NCI-H446 treated with DMSO at 0.1 percent for 48 hours (cell line): ENCODE measurements at places on chromosomes 3 and 15.

DNA sequence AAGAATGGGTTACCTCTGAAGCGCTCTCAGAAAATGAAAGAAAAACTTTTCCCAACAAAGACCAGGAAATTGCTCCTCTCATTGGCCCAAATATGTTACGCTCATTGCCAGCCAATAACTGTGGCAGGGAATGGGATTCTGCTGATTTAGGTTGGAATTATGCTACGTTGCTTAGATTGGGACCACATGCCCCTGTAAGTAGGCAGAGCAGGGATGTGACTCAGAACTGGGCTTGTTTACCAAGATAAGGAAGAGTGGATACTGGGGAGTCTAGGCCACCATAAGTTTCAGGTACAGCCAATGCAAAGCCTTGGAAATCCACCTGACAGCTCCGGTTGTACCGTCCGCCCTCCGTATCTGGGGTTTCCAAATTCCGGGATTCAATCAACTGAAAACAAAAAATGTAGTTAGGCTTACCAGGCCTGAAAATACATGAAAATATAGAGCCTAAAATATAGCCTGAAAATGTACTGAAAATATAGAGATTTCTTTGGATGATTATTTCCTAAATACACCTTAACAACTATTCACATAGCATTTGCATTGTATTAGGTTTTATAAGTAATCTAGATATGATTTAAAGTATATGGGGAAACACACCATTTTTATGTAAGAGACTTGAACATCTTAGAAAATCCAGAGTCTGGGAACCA lies 1.5 kb upstream of the TCF12 start:
- DNase-seq = no peak

- DNase-seq = peak; percentile 19
Measured at GRCh38 chr3:17645074-17645698, 97.2 kb downstream of the TBC1D5 start.

DNA sequence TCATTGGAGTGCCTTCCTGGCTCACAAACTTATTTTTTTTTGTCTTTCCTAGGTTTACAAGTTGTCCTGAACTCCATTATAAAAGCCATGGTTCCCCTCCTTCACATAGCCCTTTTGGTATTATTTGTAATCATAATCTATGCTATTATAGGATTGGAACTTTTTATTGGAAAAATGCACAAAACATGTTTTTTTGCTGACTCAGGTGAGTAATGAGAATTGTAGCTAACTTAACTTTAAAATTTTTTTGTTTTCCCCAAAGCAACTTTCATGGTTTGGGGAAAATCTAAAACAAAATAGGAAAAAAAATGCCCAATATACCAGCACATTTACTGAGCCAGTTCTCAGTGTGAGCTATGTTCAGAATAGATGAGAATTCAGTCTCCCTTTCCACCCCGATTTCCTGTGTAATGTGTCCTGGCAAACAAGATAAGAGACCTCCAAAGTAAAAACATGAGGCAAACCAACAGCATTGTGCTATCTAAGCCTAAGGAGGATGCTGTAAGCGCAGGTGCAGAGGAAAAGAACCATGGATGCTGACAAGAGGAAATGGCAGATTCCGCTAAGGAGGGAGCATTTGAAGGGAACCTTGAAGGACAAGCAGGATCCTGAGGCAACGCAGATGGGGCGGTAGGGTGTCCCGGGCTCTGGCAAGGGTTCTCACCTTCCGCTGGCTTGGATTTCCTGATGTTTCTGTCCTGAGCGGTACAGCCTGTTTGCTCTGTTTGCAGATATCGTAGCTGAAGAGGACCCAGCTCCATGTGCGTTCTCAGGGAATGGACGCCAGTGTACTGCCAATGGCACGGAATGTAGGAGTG lies 171.4 kb downstream of the CACNA1D start:
- no peak for DNase-seq

GRCh38 chr15:89482139-89482538 lies 14.2 kb downstream of the RHCG start:
- no peak for DNase-seq

DNA sequence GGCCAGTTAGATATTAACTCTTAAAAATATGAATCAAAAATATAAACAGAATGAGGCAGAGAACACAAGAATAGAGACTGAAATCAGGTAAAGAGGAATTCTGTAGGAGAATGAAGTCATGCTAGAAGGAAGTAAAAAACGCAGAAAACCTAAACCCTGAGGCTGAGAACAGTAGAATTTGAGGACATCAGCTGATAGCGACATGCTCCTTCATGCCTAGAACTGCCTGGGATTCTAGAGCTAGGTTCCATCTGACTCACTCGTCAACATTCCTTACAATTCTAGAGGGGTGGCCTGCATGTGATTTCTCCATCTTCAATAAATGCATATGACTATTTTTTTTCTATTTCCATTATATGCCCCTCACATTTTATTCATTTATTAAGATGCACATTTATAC lies 343.0 kb downstream of the ROBO1 start:
- no peak for DNase-seq

- no peak for DNase-seq
Measured at GRCh38 chr3:63442918-63443317, 164.8 kb downstream of the SYNPR start.

GRCh38 chr15:72965671-72966070 lies 86.6 kb upstream of the NEO1 start:
- no peak for DNase-seq

DNA sequence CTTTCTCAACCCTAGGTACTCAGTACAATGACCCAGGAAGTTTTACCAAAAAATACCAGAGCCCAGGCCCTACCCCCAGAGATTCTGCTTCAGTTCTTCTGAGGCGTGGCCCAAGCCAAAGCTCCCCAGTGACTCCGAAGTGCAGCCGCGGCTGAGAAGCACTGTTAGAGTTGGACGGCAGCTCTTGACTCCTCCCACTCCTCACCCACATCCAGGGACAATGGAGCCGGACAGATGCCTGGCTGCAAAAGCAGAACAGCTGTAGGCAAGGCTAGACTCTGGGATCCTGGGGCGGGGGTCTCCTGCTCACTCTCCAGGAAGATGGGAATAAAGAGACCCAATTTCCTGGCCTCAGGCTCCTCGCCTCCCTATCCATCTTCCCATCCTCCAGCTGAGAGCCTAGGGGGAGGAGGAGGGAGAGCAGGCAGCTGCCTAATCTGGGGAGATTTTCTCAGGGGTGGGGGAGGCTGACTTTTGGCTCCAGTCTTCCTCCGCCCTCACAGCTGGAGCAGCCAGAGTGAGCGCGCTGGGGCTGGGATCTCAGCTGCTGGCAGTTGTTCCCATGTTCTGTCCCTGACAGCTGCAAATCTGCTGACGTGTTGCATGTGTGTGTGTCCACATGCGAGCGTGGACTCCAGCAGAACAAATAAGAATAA lies 223.8 kb downstream of the OPA1 start:
- no peak for DNase-seq

DNA sequence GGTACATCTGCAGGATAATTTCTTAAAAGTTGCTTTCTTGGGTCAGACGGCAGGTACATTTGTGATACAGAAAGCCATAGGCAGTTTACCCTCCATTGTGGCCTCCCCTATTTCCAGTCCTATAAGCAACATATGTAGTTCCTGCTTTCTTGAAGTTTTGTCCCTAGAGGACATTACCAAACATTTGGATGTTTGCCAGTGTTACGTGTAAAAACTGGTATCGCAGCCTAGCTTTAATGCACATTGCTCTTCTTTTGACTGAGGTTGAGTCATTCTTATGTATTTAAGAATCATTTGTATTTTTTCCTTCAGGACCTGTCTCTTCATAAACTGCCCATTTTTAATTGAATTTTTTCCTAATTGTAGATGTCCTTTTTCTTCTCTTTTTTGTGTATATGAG lies 114.3 kb downstream of the DIPK2A start:
- DNase-seq = peak; percentile 91

DNA sequence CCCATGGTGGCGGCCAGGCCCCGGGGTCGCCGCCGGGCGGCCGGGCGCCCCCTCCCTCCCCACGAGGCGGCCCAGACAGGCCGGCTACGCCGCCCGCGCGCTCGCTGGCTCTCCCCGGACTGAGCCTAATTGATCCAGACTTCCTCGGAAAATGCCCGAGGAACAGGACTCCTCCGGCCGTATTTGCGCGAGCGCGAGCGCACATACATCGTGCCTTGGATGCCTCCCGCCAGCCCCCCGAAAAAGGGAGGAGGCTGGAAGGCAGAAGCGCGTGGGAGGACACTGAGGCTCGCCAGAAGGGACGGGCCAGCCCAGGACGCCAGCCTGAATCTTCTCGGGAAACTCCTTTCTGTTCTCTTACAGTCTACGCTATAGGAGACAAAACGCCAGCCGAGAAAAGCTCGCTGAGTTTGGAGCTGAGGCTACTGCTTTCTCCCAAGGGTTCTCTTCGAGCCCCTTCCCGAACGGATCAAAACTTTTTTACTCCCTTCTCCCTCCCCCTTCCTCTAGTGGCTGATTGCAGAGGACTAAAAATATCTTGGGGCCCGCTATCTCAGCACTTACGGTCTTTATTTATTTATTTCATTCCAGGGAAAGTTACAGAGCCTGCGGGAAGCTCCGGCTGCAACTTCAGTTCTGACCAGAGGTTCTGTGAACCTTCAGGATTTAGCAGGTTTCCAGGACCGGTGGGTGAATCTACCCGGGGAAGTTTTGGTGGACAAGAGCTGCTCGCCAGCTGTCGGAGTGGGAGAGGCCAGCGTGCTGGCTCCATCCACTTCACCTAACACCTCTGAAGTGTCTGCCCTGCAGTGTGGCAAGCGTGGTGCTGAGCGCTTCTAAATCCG lies at the start of gene PDZRN3:
Gene PDZRN3, minus strand, starts transcription at position 121 of the 845 bp plus-strand sequence.
- DNase-seq = no peak

DNA sequence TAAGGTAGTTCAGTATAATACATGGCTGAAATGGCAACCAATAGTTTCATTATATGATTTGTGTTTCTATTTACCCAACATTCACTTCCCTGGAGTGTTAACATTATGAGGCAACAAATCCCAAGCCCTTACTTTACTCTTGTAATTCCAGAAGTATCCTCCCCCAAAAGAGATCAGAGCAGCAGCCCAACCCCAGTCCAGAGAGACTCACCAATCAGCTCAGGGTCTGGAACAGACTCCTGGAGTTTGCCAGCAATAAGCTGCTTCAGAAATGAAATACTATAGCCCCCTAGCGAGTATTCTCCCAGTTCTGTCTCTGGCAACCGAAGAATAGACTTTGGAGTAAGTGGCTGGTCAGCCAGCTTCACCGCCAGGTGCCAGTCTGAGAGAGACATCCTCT lies 2.5 kb downstream of the UBL7 start:
- DNase-seq = no peak

- no peak for DNase-seq
Measured at GRCh38 chr15:26191193-26191592, 328.1 kb upstream of the ATP10A start.

DNA sequence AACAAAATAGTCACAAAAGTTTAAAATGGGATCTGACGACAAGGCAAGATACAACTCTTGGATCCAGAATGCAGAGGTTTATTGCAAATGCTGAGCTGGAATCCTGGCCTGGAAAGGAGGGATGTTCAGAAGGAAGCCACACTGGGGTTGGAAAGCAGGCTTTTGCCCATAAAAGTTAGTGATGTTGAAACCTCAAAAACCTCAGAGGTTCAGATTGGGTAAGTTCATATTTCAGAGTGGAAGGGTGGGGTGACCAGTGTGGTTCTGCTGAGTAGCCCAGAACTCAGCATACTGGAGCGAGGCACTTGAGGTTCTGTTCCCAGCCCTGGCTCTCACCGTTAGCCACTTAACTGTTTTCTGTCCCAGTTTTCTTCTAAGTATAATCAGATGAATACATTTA lies 114.0 kb upstream of the OSTN start:
- DNase-seq = no peak

DNA sequence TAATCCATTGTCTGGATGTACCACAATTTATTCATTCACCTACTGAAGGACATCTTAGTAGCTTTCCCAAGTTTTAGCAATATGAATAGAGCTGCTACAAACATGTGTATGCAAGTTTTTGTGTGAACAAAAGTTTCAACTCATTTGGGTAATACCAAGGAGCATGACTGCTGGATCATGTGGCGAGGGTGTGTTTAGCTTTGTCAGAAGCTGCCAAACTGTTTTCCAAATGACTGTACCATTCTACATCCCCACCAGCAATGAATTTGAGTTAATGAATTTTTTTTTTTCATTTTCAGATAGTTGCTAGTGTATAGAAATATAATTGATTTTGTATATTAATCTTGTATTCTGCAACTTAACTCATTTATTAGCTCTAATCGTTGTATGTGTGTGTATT lies 20.0 kb upstream of the ELP6 start:
- no peak for DNase-seq

- no peak for DNase-seq
Measured at GRCh38 chr15:92870010-92870591, 30.0 kb upstream of the CHD2 start.

GRCh38 chr3:168620854-168621253 lies 525.1 kb upstream of the GOLIM4 start:
- peak; percentile 27 for DNase-seq

- DNase-seq = no peak
Measured at GRCh38 chr3:122030381-122031122, 8.5 kb upstream of the ILDR1 start.

DNA sequence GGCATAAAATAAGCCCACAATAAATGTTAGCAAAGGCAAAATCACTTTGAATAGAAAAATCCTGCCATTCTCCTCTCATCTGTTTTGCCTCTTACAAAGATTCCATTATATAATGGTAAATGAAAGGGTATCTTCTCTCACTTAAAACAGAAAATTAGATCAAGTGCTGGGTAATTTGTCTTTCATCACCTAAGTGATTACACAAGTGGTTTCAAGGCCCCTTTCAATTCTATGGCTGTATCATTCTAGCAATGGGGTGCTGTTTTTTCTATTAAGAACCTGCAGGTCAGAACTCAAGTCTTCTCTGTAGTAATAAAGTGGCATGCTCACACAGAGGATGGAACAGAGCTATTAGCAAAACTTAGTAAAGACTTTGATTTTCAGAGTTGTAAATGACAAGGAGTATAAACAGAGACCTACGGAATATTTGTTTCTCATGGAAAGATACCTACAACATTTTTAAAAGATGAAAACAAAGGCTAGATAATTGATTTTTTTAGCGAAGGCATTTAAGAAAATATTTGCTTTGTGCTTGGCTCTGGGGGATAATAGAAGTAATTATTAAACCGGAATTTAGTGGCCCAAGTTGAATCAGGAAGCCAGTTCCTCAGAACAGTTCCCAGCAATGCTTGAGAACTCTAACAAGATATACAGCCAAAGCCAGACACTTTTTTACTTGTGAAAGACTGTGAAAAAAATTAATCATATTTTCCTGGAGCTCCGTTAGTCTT lies 137.4 kb downstream of the CMSS1 start:
- no peak for DNase-seq

GRCh38 chr15:91368611-91369010 lies 268.6 kb downstream of the SV2B start:
- no peak for DNase-seq
